CD4-positive, CD25-positive, alpha-beta regulatory T cell (primary cell): ENCODE measurements at places on chromosomes 5 and 9.

GRCh38 chr5:74875994-74876791 is 10.0 kb upstream of the FAM169A start:
- DNase-seq = no peak
- H3K27ac ChIP-seq = no peak overlapping the region
- no peaks in the 10 kb centered on the region for H3K4me1 ChIP-seq
- no peaks in the 10 kb centered on the region for H3K36me3 ChIP-seq
- no peaks in the 10 kb centered on the region for H3K27me3 ChIP-seq
- H3K4me3 ChIP-seq = no peak overlapping the region

GRCh38 chr5:78533356-78533755 is 115.2 kb downstream of the LHFPL2 start:
- no peaks in the 10 kb centered on the region for H3K4me1 ChIP-seq
- peaks cover 2% of the 10 kb centered on the region for H3K27me3 ChIP-seq
- no peaks in the 10 kb centered on the region for H3K36me3 ChIP-seq
- no peak for DNase-seq
- H3K4me3 ChIP-seq = no peak overlapping the region

DNA sequence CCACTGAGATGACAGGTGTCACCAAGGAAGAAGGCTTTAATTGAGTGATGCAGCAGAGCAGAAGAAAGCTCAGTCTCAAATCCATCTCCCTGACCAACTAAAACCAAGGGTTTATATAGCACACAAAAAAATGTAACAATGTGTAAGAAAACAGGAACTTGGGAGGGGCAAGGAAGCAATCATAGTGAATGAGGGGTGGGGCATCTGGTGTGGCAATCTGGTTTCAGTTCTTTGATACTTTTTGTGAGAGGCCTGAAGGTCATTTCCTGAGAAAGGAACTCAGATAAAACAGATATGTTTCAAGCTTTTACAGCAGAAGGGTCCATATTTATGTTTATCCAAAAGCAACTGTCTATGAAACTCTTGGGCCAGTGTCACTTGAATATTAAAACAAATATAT is 19.7 kb downstream of the CD180 start:
- no peak overlapping the region for H3K27ac ChIP-seq
- no peak for DNase-seq
- H3K36me3 ChIP-seq = no peaks in the 10 kb centered on the region

GRCh38 chr5:127934791-127935256 is 148.7 kb upstream of the SLC12A2 start:
- DNase-seq = no peak
- H3K27me3 ChIP-seq = no peaks in the 10 kb centered on the region
- H3K27ac ChIP-seq = no peak overlapping the region

GRCh38 chr5:55445791-55446190 is 89.0 kb downstream of the PLPP1 start:
- H3K4me1 ChIP-seq = no peaks in the 10 kb centered on the region
- H3K27me3 ChIP-seq = no peaks in the 10 kb centered on the region
- no peaks in the 10 kb centered on the region for H3K36me3 ChIP-seq
- H3K4me3 ChIP-seq = no peak overlapping the region

DNA sequence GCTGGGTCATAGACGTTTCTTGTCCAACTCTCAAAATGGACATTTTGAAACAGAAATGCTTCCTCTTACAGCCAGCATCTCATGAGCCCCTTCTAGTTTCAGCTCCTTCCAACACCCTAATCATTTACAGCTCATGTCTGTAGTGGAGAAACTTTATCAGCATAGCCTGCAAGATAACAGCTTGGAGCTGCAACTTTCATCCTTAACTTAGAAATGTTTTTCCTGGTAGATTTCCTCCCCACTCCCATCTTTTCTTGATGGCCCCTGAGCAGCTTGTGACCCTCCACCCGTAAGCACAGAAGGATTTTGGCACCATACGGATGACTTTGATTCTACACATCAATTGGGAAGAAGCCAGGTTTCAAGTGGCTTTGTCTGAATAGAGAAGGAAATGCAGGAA is 53.5 kb upstream of the TGFBR1 start:
- H3K27me3 ChIP-seq = no peaks in the 10 kb centered on the region
- H3K27ac ChIP-seq = no peak overlapping the region
- no peaks in the 10 kb centered on the region for H3K36me3 ChIP-seq
- no peak overlapping the region for H3K4me3 ChIP-seq
